Testis (tissue), 5 donors: ENCODE measurements at places on chromosomes 12 and 14. TPM values are rescaled to one million over a fixed set of nuclear protein-coding genes. Genes with fewer than 3 reads are reported as not detected.
A peak's percentile ranks its signal among the peaks of the same experiment; 100 is the strongest.

DNA sequence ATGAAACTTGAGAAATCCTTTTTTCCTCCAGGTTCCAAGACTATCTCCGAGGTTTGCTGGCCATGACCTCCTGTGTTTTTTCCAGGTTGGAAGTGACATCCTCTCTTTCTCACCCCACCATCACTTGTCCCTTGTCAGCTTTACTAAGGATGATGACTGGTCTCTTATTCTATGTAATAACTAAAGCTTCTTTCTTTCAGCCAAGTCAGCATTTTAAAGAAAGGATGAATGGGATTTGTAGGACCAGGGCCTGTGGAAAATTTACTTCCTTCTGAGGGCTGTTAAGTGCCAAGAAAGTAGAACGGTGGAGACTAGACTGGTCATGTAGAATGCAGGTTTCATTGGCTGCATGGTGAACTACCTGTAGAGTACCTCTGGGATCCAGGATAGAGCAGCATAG lies 73.6 kb downstream of the FIGNL2 start:
- DNase-seq: no peak

- DNase-seq: no peak
These were observed 69.0 kb downstream of the PPM1H start for GRCh38 chr12:62865937-62866336.

DNA sequence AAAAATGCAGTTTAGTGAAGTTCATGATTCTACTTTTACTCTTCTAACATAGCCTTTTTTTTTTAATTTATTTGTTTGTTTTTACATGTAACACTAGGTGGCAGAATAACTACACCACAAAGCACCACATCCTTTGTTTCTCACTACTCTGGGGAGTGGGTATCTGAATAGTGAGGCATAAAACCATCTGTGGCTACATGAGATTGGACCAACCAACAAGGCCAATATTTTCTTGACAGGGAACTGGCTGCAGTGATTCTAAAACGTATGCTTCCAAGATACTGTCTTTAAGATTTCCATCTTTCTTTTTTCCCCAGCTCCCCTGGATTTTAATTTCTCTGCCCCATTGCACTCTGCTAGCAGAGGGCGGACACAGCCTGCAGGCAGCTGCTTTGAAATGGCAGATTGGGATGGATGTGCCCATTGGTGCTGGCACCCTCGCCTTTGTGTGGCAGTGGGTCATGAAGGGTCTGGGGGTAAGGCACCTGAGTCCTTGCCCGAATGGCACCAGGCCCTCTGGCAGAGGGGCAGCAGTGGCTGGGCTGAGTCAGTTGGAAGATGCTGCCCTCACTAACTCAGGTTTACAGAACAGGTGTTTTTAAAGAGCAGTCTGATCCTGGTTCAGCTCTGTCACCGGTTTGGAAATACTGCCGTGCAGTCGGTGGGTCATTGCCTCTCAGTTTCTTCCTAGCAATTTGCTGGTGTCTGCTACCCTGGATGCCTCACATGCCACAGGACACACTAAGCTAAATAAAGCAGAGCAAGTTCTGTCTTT lies 429.1 kb downstream of the RAD51B start:
- no peak for DNase-seq

DNA sequence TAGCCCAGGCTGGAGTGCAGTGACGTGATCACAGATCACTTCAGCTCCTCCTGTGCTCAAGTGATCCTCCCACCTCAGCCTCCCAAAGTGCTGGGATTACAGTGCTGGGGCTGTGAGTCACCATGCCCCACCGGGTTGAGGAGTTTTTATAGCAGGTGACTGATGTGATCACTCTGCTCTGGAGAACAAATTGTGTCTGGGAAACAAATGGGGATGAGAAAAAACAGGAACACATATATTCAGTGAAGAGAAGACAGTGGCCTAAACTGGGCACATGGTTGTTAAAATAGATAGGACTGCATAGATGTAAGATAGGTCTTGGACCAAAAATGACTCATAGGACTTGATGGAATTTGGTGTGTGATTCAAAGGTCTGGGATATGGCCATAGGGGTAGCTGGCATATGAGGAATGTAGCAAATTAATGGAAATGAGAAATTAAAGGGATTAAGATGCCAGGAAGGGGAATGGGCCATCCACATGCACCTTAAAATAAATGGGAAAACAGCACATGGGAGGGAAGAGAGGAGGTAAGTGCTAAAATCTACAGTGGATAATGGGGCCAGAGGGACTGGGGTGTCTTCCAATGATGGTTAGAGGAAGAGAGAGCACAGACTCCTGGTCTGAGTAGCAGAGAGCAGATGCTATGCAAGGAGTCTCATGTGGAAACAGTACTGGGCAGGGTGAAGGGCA lies 11.2 kb downstream of the BCAT1 start:
- DNase-seq: no peak

DNA sequence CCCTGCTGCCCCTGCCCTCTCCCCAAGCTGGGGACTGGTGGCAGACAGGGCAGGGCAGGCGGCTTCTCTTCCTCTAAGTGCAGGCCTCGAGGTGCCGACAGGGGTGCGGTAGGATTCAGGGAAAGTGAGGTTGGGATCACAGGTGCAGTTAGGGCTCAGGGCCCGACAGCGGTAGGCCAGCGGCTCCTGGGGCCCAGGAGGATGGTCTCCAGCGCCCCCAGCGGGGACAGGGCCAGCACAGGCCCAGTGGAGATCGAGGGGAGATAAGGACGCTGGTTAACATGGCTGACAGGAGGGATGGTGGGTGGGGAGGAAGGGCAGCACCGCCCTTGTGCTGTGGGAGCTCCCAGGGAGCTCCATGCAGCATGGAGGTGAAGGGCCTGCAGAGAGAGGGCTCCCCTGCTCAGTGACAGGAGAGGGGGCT lies 935 bp upstream of the CRIP1 start:
- DNase-seq: no peak

The PPFIA2 gene
- total RNA-seq: 18.3 TPM

The RAPGEF3 gene
- 24.6 TPM for total RNA-seq

DNA sequence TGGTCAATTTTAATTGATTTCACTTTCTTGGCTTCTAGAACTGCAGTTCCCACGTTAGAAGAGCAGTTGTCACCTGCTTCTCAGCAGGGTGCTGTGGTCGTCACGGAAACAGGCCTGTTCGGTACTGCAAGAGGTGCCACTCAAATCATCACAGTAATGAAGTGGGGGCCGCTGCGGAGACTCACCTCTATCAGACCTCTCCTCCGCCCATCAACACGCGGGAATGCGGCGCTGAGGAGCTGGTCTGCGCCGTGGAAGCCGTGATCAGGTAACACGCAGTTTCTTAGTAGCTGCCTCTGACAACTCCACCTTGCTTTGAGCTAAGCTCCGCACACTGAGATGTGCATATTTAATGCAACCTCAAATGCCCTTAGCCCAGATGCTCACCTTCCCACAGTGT lies 107.2 kb downstream of the UNC79 start:
- DNase-seq: no peak

- DNase-seq: no peak
These were observed 30.2 kb upstream of the FGD4 start for GRCh38 chr12:32369202-32369601.

- DNase-seq: no peak
These were observed 148.6 kb downstream of the ANO4 start for GRCh38 chr12:100942984-100943749.

The LRRIQ1 gene
- 29.0 TPM for total RNA-seq

The DIO2 gene
- total RNA-seq: 3.8 TPM

DNA sequence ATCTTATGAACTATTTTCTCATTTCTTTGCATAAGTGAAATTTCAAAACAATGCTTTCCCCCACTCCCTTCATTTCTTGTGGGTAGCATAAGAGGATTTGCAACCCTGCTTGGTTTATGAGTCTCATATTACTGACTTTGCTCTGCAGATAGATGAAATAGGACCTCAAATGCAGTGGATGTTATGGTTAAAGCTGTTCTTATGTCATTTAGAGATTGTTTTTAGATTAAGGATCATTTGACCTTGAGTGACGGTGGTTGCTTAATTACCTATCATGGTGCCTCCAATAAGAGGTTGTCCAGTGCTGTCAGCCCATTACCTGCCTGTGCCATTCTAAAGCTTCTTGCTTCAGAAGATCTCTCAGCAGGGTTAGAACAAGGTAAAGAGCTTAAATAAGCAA lies 351.4 kb upstream of the ATP2B1 start:
- DNase-seq: no peak

GRCh38 chr12:54028314-54029201 lies at the start of gene HOXC6:
HOXC6 (plus strand) TSS chr12:54028440; CDS start chr12:54028522, 82 bp downstream.
- DNase-seq: peak; percentile 59

DNA sequence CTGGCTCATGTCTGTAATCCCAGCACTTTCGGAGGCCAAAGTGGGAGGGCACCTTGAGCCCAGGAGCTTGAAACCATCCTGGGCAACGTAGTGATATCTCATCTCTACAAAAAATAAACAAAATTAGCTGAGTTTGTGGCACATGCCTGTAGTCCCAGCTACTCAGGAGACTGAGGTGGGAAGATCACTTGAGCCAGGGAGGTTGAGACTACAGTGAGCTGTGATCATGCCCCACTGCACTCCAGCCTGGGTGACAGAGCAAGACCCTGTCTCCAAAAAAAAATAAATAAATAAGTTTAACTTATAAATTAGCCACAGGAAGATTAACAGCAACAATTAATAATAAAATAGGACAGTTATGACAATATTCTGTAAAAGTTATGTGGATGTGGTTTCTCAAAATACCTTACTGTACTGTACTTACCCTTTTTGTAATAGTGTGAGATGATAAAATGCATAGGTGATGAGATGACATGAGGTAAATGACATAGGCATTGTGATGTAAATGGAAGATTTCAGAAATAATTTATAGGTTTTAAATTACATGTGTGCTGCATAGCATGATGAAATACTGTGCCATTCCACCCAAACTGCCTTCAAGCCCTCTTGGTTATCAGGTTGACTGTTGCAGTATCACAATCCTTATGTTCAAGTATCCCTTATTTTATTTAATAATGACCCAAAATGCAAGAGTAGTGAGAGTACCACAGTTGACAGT lies 22.0 kb downstream of the USP15 start:
- DNase-seq: no peak

The RD3L gene
- total RNA-seq: not detected

The PIWIL1 gene
- total RNA-seq: 53.0 TPM

- DNase-seq: no peak
These were observed 107.1 kb downstream of the LGMN start for GRCh38 chr14:92641306-92641705.

The ASPG gene
- total RNA-seq: 3.7 TPM

DNA sequence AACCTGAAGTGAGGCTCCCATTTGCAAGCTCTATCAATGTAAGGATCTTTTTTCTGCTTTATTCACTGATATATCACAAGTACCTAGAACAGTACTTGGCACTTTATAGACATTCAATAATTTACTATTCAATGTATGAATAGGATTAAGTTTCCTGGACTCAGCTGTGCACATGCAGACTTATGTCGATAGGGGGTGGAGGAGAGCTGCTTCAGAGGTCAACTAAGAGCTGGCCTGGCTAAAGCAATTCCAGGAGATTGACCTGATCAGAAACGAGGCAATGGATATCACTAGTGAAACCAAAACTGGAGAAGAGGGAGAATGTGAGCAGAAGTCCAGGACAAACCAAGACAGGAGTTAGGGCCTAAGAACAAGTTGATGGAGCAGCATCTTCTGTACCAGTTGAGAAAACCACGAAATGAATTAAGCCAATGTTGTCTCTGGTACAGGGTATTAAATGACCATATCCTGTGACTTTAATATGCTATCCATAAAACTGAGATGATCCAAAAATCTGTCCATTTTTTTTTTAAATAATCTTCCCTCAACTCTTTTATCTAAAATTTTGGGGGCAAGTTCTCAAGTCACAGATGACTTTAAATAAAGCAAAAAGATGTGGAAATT lies 169.2 kb downstream of the PIK3C2G start:
- DNase-seq: peak; percentile 66

DNA sequence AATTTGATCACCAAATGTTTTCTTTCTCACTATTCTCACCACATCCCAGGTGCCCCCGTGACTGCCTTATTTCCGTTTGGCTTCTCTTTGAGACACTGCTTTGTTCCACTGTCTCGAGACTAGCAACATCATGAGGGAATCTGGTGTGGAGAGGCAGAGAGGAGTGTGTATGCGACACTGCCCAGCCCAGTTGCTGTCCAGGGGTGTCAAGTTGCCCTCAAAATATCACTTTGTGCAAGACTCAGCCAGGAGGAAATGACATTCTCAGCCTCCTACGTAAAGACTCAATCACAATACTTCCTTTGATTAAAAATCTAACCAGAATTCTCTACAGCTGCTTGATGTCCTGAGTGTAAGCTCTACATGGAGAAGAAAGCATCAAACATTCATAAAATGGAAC lies 48.2 kb upstream of the EEA1 start:
- no peak for DNase-seq

DNA sequence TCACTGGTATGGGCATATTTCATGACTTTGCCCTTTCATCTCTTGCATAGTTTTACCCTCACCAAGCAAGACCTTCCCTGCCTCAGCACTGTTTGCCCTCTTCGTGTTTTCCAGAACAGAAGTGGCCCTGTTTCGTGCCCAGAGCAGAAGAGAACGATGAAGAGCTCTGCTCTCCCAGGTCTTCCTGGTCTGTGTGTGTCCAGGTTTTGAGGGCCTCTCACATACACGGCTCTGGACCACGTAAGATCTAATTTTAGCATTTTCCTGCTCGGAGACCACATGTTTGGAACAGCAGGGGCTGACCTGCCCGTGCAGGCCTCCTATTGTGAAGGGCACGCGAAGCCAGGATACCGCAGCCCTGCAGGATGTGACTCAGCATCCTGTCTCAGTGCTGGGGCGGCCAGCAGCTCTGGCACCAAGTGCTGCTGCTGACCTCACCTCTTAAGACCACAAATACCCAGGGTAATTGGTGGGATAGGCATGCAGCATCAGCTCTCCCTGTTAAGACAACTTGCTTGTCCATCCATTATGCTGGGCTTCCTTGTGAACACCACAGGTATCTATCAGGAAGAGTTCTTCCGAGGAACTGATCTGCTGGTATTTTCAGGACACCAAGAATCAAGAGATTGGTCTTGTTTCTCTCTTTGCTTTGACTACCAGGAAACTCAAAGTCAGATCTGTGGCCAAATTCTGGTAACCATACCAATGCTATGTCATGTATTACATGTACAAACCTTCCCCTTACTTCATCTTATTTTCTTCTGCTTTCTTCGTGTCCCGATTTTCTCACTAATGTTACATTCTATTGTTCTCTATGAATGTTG lies 19.0 kb downstream of the SSH1 start:
- DNase-seq: peak; percentile 66

GRCh38 chr12:48862760-48863159 lies 2.9 kb downstream of the RND1 start:
- DNase-seq: no peak

The RTL1 gene
- total RNA-seq: 1.2 TPM

The ANKS1B gene
- total RNA-seq: 26.8 TPM

DNA sequence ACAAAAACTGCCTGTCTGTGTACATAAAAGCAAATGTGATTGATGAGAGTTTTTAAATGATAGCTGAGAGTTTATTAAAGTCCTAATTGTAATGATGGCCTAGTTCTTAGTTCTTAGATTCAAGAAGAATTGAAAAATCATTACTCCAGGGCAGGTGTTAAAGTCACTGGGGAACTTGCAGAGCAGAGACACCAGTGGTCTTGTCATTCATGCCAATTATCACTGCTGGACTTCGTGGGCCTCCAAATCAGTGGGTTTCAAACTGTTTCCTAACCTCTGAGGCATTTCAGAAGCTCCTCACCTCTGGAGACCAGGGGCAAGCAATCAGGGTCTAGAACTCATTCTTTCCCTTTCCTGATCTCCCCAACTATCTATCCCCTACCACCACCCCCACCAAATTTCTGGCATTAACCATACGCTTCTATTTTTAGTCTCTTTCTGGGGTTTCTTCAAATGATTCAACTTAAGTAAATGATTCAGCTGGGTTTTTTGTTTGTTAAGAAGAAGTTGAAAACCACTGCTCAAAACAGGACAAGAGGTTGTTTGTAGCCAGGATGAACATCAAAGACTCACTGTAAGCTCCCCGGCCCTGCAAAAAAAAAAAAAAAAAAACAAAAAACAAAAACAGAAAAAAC lies 80.1 kb downstream of the CEP83 start:
- DNase-seq: no peak

The PLEKHG3 gene
- total RNA-seq: 20.1 TPM
